T-helper 1 cell treated with Interleukin-12 subunit alpha and Interleukin-12 subunit beta and Interleukin-4 antibody, amounts not matched to agents 30 ng/mL and 1 ng/mL, for 36 hours (primary cell): ENCODE measurements at places on chromosomes 3 and 15. TPM values are rescaled to one million over a fixed set of nuclear protein-coding genes. Genes with fewer than 3 reads are reported as not detected.

FBXO22 gene
- 37.4 and 38.6 TPM in 2 replicates for total RNA-seq

XCR1 gene
- 0.05 TPM in 2 replicates for total RNA-seq

CD96 gene
- total RNA-seq, result 287 and 303 TPM in 2 replicates

VGLL3 gene
- not detected in 2 replicates for total RNA-seq

GPR27 gene
- total RNA-seq, result 0.46 and 0.51 TPM in 2 replicates

GOLGA6B gene
- not detected in 2 replicates for total RNA-seq

SHF gene
- 2.2 and 2.8 TPM in 2 replicates for total RNA-seq

TRAT1 gene
- total RNA-seq, result 160 and 166 TPM in 2 replicates

ARRDC4 gene
- total RNA-seq, result 2.0 and 2.2 TPM in 2 replicates

SOX2 gene
- total RNA-seq, result not detected in 2 replicates

ABHD2 gene
- total RNA-seq, result 64.3 and 65.0 TPM in 2 replicates

MYNN gene
- total RNA-seq, result 15.1 and 17.7 TPM in 2 replicates

GOLGA6D gene
- not detected in 2 replicates for total RNA-seq

CKMT1A gene
- not detected in 2 replicates for total RNA-seq

DAZL gene
- not detected in 2 replicates for total RNA-seq

CCR9 gene
- total RNA-seq, result not detected in 2 replicates

THPO gene
- total RNA-seq, result not detected in 2 replicates

CIP2A gene
- total RNA-seq, result 42.9 and 45.1 TPM in 2 replicates

ITGB5 gene
- total RNA-seq, result 0.59 and 0.73 TPM in 2 replicates

TMEM212 gene
- not detected in 2 replicates for total RNA-seq

UNC13C gene
- not detected in 2 replicates for total RNA-seq

DZIP3 gene
- 8.6 and 9.8 TPM in 2 replicates for total RNA-seq

BBS4 gene
- total RNA-seq, result 10.7 and 11.8 TPM in 2 replicates

TMOD2 gene
- total RNA-seq, result 10.0 and 10.6 TPM in 2 replicates

NANOGP8 gene
- not detected in 2 replicates for total RNA-seq

GPR176 gene
- 0.10 and 0.20 TPM in 2 replicates for total RNA-seq

PLA2G4E gene
- total RNA-seq, result not detected in 2 replicates

ZNF35 gene
- 3.5 and 5.2 TPM in 2 replicates for total RNA-seq

ERICH6 gene
- not detected in 2 replicates for total RNA-seq

MKRN3 gene
- total RNA-seq, result 1.1 and 2.5 TPM in 2 replicates

GOLGA6L7 gene
- total RNA-seq, result not detected in 2 replicates

TMEM202 gene
- not detected in 2 replicates for total RNA-seq

GPR160 gene
- total RNA-seq, result 5.1 and 6.5 TPM in 2 replicates

CEP70 gene
- 6.5 and 7.4 TPM in 2 replicates for total RNA-seq

IMPG2 gene
- 0.51 and 0.54 TPM in 2 replicates for total RNA-seq

MFGE8 gene
- total RNA-seq, result 15.2 and 18.7 TPM in 2 replicates

ABHD6 gene
- total RNA-seq, result 6.1 and 7.0 TPM in 2 replicates

OCA2 gene
- not detected in 2 replicates for total RNA-seq

ACP3 gene
- total RNA-seq, result not detected in 2 replicates

ZNF660 gene
- total RNA-seq, result 0.29 and 0.44 TPM in 2 replicates

CADPS gene
- not detected in 2 replicates for total RNA-seq

CCR4 gene
- total RNA-seq, result 42.5 and 43.6 TPM in 2 replicates

TMEM207 gene
- total RNA-seq, result not detected in 2 replicates

ABHD14A gene
- 10.5 and 11.5 TPM in 2 replicates for total RNA-seq

SAXO2 gene
- total RNA-seq, result 0.12 and 0.49 TPM in 2 replicates

TMEM45A gene
- total RNA-seq, result 0.10 and 0.22 TPM in 2 replicates

WDR72 gene
- total RNA-seq, result not detected in 2 replicates

STAB1 gene
- 0.12 and 1.0 TPM in 2 replicates for total RNA-seq

WHAMM gene
- total RNA-seq, result 13.4 TPM in 2 replicates

CLSTN2 gene
- 0.05 TPM in 1 of 2 replicates, not detected in the other for total RNA-seq

DGKG gene
- 0.71 and 0.78 TPM in 2 replicates for total RNA-seq

CXCR6 gene
- total RNA-seq, result 91.7 and 93.7 TPM in 2 replicates

PFN2 gene
- 0.59 and 0.61 TPM in 2 replicates for total RNA-seq

PLSCR2 gene
- total RNA-seq, result 0.71 and 1.1 TPM in 2 replicates

PLSCR4 gene
- not detected in 2 replicates for total RNA-seq

LTF gene
- total RNA-seq, result not detected in 2 replicates
